IMR-90 (cell line): ENCODE measurements at places on chromosomes 3 and 15. TPM values are rescaled to one million over a fixed set of nuclear protein-coding genes. Genes with fewer than 3 reads are reported as not detected.

The GJD2 gene
- polyA plus RNA-seq, result not detected in 2 replicates

The XIRP1 gene
- polyA plus RNA-seq, result 0.03 and 0.07 TPM in 2 replicates

The SPINT1 gene
- polyA plus RNA-seq, result 1.8 and 2.1 TPM in 2 replicates

The FBXL22 gene
- 0.70 and 1.3 TPM in 2 replicates for polyA plus RNA-seq

The COL6A6 gene
- polyA plus RNA-seq, result not detected in 2 replicates

The CPNE4 gene
- not detected in 2 replicates for polyA plus RNA-seq

The TEX55 gene
- polyA plus RNA-seq, result not detected in 2 replicates

- no peak for DNase-seq
- H3K36me3 ChIP-seq, result no peaks in the 10 kb centered on the region
- no peaks in the 10 kb centered on the region for H3K4me1 ChIP-seq
- H3K27me3 ChIP-seq, result no peaks in the 10 kb centered on the region
These were observed 366.7 kb downstream of the LSAMP start for GRCh38 chr3:116078561-116078960.

GRCh38 chr3:153277029-153277428, 115.0 kb downstream of the RAP2B start:
- H3K4me3 ChIP-seq, result no peak overlapping the region
- H3K27ac ChIP-seq, result no peak overlapping the region
- peaks cover 2% of the 10 kb centered on the region; the same call in 1 of the 2 replicates for H3K4me1 ChIP-seq
- H3K36me3 ChIP-seq, result no peaks in the 10 kb centered on the region
- H3K27me3 ChIP-seq, result no peaks in the 10 kb centered on the region

DNA sequence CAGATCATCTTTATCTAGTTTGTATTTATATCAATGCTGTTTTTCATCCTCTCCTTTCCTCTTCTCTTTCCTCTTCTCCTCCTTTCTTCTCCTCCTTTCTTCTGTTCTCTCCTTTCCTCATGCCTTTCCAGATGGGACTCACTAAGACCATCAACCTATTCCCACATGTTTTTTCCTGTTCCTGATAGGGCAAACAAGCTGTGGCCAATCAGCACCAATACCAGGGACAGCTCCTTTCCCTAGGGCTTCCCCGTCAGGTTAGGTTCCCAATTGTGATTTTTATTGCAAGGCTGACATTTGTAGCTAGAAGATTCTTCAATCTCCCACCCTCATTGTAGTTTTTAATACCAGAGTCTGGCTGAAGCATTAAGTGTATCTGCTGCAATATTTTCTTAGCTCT, 76.3 kb upstream of the COL8A1 start:
- H3K27ac ChIP-seq, result no peak overlapping the region
- DNase-seq, result peak; percentile 69
- H3K4me3 ChIP-seq, result no peak overlapping the region
- no peaks in the 10 kb centered on the region for H3K27me3 ChIP-seq
- H3K4me1 ChIP-seq, result peaks cover 5% of the 10 kb centered on the region; the same call in 1 of the 2 replicates
- H3K36me3 ChIP-seq, result no peaks in the 10 kb centered on the region

GRCh38 chr3:11476735-11477144, 167.0 kb downstream of the VGLL4 start:
- peak overlapping the region; percentile 70 for H3K27ac ChIP-seq
- no peak overlapping the region for H3K4me3 ChIP-seq
- H3K4me1 ChIP-seq, result peaks cover 13% of the 10 kb centered on the region
- no peaks in the 10 kb centered on the region for H3K27me3 ChIP-seq
- no peaks in the 10 kb centered on the region for H3K36me3 ChIP-seq

DNA sequence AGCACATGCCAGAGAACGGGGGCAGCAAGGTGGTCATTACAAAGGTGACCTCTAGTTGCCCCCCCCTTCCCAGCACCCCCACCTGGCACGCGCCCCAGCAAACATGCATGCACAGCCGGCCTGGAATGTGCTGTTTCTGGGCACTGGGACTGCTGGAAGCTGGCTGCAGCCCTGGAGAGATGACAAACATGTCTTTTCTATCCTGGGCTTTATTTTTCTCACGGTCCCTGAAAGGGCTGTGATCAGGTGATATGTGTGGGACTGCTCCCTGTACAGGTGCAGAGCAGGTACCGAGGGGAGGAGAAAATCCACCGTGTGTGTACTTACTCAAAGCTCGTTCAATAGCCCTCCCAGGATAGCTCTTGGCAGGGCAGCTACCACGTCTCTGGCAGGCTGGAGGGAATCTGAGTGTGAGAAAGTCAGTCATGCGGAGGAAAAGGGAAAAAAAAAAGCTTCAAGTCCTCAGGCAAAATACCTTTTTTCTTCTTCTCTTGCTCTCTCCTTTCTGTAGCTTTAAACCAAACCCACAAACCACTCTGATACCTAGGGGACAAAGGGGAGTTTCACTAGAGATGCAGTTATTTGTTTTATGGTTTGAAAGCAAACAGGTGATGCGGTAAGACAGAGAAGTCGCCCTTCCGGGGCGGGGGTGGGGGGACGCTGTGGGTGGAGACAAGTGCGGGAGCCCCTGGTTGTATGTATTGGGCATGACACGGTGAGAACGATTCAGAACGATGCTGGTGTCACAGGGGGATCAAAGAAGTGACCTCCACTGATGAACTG, 5.0 kb upstream of the HES1 start:
- peaks cover 34% of the 10 kb centered on the region for H3K27me3 ChIP-seq
- DNase-seq, result no peak
- H3K4me3 ChIP-seq, result no peak overlapping the region
- no peak overlapping the region for H3K27ac ChIP-seq

GRCh38 chr3:23991683-23992628, 46.9 kb downstream of the NR1D2 start:
- H3K4me1 ChIP-seq, result peaks cover 14% of the 10 kb centered on the region
- no peaks in the 10 kb centered on the region for H3K36me3 ChIP-seq
- H3K27ac ChIP-seq, result no peak overlapping the region
- H3K27me3 ChIP-seq, result no peaks in the 10 kb centered on the region
- peak; percentile 55 for DNase-seq

DNA sequence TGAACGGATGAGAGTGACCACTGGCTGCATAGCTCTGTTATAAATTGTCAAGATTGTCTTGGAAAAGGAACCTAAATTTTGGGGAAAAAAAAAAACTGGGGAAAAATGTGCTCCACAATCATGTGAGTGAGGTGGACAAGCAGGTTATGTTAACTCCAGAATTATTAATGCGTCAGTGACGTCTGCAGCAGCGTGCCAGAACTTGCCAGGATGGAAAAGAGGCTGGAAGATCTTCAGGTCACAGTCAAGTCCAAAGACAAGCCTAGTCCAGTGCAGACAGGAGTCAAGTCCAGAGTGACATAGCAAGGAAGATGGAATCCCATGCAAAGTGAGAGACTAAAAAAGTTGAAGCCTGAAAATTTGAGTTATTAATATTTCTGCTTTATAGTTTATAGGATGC, 140.6 kb downstream of the RYR3 start:
- no peak overlapping the region for H3K4me3 ChIP-seq
- H3K4me1 ChIP-seq, result no peaks in the 10 kb centered on the region
- H3K36me3 ChIP-seq, result no peaks in the 10 kb centered on the region

DNA sequence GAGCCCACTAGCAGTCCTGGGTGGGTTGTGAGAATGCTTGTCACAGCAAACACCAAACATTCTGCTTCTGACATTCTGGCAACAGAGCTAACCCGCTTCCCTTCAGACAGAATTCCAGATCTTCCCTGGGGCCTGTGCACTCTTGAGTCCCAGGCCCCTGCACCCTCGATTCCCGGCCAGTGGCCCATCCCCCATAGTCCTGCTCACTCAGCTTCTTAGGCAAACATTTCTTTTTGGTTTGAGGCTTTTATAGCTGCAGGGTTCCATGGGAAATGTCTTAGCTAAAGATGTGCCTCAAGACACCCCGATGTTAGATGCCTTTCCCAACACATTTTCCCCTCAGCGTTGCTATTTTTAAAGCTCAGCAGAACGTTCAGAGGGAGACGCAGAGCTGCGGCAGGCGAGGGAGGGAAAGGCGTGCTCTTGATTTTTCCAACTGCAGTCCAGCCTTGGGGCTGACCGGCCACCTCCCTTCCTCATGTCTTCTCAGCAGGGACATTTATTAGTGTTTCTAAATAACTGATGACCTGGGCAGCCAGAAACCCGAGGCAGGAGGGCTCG, 35.2 kb downstream of the ABTB1 start:
- peaks cover 6% of the 10 kb centered on the region; the same call in 1 of the 2 replicates for H3K4me1 ChIP-seq
- peaks cover 8% of the 10 kb centered on the region for H3K36me3 ChIP-seq
- H3K4me3 ChIP-seq, result no peak overlapping the region
- H3K27me3 ChIP-seq, result no peaks in the 10 kb centered on the region
- H3K27ac ChIP-seq, result no peak overlapping the region
- DNase-seq, result no peak

DNA sequence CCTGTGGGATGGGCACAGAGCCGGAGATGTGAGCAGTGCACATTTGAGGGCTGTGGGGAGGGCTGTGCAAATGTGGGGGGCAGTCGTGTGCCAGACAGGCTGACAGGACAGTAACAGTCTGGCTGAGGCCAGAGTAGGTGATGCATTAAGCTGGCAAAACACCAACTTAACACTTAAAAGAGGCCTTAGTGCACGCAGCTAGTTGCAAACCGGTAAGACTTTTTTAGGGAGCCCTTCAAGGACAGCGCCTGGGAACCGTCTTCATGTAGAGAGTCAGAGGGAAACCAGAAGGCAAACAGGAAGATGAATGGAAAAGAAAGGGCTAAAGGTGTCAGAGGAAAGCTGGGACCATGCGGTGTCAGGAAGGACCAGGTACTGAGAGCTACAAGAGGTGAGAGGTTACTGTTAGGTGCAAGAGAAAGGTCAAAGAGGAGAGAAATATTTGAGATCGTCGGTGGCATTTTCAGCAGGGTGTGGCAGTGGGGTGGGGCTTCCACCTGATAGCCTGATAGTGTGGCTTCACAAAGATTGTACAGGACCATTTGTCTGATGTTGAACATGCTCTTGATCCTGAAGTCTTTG, 30.0 kb upstream of the CHD2 start:
- peak overlapping the region; percentile 58; the same call in 1 of the 2 replicates for H3K27ac ChIP-seq
- peaks cover 8% of the 10 kb centered on the region for H3K4me1 ChIP-seq
- peak; percentile 37 for DNase-seq
